ENCODE measurements at places on chromosomes 11 and 22.
A peak's percentile ranks its signal among the peaks of the same experiment; 100 is the strongest.

DNA sequence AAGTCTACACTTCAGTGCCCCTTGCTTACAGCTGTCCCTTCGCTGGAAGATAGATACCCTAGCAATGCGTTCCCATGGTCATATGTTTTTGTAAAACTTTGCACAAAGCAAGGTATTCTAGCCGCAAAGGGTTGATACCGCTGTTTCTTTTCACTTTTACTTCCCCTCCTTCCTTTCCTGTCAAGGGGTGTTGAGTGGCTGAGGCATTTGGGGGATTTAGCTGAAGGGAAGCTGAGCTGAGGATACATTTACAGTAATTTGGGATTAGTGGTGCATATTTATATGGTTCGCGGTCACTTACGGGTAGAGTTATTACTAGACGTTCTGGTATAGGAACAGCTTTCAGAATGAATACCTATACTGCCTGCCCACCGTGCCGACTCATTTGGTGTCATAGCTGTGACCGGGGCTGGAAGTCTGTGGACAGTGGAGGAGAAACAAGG, 86.9 kb upstream of the WNT11 start:
- no peak for DNase-seq

DNA sequence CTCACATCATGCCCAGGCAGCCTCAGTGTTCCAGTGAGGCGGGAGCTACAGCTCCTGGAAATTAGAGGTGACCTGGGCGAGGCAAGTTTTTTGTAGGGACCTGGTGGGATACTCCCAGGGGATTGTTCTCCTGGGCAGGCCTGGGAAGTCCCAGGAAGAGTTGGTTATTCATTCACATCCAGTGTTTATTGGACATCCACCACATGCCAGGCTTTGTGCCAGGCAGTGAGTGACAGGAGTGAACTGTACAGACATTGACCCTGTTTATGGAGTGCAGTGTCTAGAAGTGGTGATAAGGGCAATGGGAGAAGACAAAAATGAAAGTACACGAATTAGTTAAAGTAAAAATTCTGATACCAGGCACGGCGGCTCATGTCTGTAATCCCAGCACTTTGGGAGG, 29.4 kb downstream of the YWHAH start:
- no peak for DNase-seq

- peak; percentile 57 for DNase-seq
These were observed at the start of gene TUBA8 for GRCh38 chr22:18110194-18110953. TUBA8 (plus strand) TSS chr22:18110809; CDS start chr22:18110866, 57 bp downstream.

DNA sequence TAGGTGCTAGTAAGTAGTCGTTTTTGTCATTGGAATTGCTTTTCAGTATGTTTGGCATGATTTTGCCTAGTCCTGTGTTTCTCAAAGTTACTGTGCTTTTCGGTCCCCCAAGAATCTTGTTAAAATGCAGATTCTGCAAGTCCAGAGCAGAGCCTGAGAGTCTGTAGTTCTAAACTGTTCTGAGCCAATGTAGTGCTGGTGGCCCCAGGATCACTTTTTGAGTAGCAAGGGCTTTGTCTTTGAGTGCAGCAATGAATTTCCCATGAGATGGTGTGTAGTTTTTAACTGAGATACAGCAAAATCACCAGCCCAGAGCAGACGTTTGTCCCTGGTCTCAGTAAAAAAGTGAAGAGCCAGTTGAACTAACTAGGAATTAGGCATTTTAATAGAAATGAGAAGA, 122.4 kb downstream of the NCAM1 start:
- DNase-seq = no peak

DNA sequence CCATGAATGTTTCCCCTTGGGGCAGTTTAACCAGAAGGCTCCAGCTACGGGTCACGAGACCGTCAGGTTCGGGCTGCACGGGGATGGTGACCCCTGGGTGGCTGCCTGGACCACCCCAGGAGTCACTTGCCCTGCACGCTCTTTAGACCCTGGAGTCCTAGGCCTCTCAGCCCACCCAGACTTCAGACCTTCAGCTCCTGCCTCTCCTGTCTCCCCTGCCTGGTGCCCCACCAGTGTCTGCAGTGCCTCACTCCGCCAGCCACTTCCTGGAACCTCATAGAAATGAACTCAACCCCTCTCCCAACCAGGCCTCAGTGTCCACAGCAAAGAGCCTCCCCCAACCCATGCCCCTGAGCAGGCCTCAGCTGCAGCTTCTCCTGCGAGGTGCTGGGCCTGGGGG, 12.5 kb upstream of the MS4A10 start:
- DNase-seq = no peak

DNA sequence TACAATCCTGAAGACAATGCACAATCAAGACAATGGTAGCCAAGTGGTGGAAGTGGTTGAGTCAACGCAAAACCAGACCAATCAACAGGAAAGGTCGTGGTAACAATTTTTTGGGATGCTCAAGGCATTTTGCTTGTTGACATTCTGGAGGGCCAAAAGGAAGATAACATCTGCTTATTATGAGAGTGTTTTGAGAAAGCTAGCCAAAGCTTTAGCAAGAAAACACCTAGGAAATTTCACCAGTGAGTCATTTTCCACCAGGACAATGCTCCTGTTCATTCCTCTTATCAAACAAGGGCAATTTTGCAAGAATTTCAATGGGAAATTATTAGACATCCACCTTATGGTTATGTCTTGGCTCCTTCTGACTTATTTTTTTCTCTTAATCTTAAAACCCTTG, 1932.2 kb upstream of the RAG2 start:
- no peak for DNase-seq

DNA sequence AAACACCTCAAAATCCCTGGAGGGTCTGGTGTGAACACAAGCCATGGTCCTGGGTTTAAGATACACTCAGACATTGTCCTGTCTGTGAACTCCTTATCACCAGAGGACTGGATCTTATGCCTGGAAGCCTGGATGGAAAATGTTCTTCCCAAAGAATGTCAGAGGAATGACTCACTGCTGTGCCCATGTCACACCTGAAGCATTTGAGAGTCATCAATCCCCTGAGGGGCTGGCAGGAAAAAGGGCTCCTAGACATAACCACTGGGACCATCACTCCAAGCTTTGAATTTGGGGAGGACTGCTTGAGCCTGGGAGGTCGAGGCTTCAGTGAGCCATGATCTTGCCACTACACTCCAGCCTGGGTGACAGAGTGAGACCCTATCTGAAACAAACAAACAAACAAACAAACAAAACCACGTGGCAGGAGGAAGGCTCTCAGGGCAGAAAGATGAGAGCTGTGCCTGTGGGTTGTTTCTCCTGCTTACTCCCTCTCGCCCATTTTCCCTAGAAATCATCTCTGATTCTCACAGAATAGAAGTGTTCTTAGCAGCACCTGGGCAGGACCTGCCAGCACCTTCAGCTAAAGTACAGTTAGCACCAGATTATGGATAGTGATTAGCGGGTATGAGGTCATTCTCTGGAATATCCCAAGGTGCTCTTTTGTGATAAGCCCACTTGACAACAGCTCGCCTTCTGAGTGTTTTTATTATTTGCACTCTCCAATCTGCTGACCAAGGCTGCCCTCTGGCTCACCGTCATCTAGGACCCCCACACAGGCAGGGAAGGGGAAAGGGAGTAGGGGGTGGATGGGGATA, 11.9 kb upstream of the PRG2 start:
- DNase-seq = no peak

DNA sequence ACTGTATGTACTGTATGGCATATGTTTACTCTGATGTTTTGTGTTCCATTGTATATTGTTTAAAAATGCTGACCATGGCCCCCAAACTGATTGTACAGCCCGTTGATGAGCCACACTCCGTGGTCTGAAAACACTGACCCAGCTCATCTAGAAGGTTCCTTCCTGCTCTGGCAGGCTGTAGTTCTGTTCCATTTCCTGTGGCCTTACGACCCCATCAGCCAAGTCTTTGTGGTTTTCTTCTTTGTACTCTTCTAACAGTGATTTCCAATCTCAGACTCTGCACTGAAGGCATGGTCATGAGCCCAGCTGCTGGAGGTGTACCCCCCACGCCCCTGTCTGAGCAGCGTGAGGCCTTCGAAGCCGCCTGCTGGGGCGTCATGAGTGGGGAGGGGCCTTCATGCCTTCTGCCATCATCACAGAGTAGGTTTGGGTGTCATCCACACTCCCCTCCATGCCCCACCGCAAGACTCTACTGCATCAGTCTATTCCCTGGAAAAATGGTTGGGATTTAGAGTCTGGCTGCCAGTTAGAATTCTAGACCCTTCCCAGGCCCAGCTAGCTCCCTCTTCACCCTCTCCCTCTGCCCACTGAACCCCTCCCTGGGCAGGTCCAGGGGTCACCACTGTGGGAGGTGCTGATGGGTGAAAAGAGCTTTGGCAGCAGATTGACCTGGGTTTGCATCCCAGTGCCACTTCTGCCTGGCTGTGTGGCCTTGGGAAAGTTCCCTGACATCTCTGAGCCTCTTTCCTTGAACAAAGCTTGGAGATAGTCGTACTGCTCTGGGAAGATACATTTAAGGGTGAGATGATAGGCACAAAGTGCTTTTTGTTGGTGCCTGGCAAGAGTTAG, 11.3 kb upstream of the C11orf96 start:
- DNase-seq = no peak

DNA sequence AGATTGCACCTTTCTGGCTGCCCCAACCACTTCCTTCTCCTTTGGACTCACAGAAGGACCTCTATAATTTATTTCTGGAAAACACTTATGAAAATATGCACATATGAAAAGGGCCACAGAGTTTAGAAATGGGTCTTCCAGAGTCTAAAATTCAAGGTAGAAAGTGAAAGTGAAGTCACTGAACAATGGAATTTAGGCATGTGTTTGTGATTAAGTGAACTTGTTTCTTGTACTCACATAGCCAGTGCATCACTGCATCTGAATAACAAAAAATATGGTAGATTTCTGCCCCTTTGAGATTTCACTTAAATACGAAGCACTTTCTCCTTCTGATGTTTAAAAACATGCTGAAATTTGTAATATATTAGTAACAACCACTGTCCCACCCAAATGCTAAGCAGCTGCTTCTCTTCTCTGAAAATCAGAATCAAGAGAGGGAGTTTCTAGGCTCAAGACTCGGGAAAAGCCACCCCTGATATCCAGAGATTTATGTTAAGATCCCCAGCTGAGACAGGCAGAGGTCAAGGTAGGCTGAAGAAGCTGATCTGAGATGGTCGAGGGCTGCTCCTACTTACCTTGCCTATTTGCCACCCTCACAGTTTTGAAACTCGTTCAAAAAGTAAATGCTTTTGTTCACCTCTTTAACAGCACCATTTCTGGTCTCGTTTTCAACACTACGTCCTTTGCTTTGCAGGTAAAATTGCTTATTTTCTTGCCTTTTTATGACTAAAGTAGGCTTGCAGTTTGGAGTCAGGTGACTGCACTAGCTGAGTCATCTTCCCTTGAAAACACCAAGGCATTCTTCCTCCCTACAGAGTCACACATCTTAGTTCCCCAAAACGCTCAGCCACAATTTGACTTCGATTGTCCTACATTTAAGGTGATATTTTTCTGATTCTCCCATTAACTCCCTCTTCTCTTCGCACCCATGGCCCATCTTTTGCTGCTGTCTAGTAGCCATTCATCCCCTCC, at the start of gene XKR3:
Gene XKR3 (minus strand): TSS at position 696 of the 972 bp plus-strand sequence. CDS start 17,338 bp downstream, outside the sequence.
- peak; percentile 18 for DNase-seq

DNA sequence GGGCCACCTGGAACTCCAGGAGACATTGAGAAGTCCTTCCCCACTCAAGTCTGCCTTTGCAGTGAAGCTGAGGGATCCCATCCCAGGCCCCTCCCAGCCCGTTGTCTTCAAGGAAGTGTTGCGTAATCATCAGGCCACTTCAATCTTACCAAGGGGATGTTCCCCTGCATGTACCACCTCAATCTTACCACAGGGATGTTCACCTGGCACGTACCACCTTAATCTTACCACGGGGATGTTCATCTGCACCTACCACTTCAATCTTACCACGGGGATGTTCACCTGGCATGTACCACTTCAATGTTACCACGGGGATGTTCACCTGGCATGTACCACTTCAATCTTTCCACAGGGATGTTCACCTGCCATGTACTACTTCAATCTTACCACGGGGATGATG, 108.0 kb upstream of the SYN3 start:
- no peak for DNase-seq

DNA sequence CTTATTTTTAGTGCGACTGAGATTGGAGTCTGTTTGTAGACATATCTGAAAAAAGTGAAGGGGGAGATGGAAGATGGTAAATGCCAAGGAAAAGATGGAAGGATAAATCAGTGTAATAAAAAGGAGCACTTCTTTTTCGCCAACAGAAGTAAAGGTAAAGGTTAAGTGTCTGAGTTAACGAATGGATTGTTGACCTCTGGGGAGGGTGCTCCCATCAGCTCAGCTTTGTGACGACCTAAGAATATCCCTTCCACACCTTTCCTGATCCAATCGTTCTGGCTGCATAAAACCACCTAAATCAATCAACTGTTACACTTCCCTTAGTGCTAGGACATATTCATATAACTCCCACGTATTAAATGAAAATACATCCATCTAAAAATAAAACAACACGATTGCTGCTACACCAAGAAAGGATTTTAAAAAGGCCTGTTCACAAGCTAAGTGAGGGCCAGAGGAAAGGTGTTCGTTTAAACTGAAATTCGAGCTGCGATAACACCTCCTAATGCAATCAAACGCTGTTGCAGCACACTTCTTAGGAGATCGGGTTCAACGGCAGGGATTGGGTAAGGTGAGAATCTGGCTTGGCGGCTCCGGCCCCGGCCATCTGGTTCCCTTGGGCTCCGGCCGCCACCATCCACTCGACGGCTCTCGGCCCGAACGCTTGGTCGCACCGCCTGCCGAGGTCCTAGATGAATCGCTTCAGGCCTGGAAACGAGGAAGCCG, 658 bp downstream of the C11orf71 start:
- peak; percentile 33 for DNase-seq

GRCh38 chr22:26912655-26913345, 255.4 kb downstream of the MIAT start:
- no peak for DNase-seq

DNA sequence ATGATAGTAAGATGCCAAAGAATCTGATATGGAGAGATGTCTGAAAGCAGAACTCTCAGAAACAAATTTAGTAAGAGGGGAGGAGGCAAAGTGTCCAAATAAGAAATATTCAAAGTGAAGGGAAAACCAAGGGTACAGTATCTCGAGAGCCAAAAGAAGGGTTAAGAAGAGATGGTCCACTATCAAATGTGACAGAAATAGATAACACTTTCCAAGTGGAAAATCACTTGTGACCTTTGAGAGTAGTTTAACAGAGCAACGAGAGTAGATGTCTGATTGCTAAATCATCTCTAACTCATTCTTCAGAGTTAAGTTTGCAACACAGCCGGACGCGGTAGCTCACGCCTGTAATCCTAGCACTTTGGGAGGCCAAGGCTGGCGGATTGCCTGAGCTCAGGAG, 4.3 kb upstream of the BUD13 start:
- no peak for DNase-seq

GRCh38 chr11:133305208-133305956, 226.9 kb downstream of the OPCML start:
- DNase-seq = no peak

DNA sequence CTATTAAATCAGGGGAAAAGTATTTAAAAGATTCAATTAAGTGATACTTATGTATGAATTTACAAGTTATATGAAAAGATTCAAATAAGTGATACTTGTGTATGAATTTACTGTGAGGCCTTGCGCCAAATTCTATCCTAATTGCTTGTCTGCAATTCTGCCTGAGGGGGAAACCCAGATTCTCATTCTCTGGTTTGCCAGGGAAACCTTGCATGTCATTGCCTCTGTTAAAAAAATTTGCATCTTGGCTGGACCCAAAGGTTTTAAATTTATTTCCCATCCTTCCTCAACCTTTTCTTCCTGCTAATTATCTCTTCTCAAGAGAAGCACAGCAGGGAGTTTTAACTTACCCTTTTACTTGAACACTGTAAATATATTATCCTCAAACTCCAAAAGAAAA, 13.8 kb downstream of the OLFML1 start:
- DNase-seq = peak; percentile 51

- DNase-seq = no peak
These were observed 1495.0 kb downstream of the BRD1 start for GRCh38 chr22:48332438-48333322.

Measured in muscle of leg (tissue), 16 donors.